Suppressor macrophage (primary cell): ENCODE measurements at places on chromosomes 6 and 20.

DNA sequence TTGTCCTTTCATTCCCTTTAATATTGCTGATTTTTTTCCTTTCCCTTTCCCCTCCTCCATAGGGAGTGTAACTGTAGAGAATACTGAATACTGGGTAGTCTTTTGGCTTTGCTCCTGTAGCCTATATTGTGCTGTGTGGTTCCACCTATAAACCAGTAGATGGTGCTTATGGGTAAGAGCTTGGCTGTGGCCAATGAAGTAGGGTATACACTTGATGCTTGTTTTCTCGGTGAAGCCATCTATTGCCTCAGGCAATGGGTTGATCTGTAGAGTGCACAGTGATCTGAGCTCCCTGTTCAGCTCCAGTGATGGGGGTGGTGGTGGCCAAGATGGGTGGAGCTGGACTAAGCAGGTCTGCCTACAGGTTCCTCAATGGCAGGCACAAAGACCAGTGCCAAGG is 203.3 kb upstream of the IMPG1 start:
- DNase-seq = no peak

DNA sequence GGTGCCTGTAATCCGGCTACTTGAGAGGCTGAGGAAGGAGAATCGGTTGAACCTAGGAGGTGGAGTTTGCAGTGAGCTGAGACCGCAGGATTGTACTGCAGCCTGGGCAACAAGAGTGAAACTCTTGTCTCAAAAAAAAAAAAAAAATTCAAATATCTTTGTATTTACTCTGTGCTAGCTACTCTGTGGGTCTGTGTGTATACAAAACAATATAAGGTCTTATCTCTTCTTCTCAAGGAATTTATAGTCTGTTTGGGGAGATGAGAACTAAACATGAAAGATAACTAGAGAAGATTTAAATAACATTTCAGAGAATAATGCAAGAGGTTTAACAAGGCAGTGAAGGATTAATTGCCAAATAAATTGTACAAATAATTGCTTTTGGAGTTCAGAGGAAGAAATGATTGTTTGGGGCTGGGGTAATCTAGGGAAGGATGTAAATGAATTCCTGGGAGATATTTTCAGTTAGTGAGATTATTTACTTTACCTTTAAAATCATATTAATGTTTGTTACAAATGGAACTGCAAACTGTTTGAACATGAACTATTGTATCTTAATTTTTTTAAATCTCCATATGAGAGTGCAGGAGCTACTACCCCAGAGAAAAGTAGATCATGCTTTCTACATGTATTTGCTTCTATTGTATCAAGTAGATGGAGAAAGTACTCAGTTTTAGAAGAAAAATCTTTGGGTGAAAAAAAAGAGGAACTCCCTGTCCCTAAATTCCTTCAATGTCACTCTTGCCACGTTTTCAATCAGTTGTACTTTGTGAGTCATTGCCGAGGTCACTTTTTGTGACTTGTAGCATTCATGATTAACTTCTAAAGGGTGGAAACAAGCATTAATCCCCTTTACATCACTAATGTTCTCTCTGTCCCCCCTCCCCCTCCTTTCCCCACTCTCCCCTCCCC is 39.0 kb downstream of the NCOA3 start:
- DNase-seq = peak; percentile 50

DNA sequence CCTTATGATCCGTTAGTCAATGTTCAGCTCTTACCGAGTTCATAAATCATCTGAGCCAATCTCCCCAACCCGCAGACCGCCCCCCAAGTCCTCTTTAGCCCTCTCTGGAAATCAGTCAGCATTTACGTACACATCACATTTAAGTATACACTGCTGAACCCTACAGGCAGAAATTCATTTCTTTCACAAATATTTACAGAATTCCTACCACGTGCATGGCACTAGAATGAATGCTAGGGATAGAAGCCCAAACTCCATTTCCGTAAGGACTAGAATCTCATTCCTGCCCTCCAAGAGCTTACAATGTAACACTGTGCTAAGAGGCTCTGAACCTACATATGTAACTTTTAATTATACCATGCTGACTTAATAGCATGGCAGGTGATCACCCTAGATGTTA is 1.8 kb downstream of the OSER1 start:
- peak; percentile 22 for DNase-seq

GRCh38 chr20:32621071-32621890 is 36.1 kb upstream of the NOL4L start:
- no peak for DNase-seq

- no peak for DNase-seq
Observed at GRCh38 chr6:110328259-110328658, 29.9 kb downstream of the METTL24 start.

DNA sequence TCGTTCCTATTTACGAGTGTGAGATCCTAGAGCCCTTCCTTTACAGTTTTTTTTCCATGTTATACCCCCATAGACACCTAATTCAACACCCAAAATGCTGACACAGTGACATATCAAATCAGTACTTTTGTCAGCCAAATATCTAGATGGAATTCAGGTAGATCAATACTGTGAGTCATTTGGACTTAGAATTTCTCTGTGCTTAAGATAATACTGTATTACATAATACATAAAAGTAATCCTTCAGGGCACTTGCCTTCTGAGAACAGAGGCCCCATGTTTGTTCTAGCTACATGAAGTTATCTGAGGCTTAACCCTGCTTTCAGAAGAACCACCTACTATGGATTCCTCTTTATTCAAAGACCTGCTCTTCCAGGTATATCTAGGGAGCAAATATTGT is 623.1 kb downstream of the PHF3 start:
- no peak for DNase-seq

DNA sequence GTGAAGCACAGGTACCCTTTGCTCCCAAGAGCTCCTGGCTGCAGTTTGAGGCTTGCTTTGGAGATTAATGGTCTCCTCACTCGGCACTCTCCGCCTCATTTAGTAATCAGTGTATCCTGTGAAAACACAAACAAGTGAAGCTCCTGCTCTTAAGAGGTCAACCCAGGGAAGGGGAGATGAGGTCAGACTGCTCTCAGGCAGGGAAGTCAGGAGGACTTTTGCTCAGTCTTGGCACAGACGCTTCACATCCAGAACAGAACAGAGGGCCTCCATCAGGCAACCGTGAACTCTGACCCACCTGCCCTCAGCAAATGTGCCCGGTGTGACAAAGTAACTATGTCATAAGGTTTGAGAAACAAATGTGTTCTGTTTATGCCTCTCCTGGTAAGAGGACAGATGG is 428.8 kb upstream of the JARID2 start:
- DNase-seq = peak; percentile 47

DNA sequence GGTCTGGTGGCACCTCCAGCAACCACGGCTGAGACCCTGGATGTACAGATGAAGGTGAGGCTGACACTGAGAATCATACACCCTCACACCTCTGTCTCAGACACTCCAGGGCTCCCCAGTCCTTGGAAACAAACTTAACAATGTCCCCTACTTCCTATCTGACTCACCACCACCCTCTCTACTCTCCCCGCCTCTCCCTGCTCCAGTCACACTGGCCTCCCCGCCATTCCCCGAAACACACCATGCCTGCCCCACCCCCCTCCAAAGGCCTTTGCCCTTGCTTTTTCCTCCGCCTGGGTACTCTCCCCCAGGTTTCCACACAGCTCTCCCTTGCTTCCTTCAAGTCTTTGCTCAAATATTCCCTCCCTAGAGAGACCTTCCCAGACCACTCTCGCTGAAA is 16.3 kb downstream of the BPI start:
- DNase-seq = no peak
